Activated T-cell treated with anti-CD3 and anti-CD28 coated beads for 4 hours (primary cell): ENCODE measurements at places on chromosomes 13 and 19.
A peak's percentile ranks its signal among the peaks of the same experiment; 100 is the strongest.

DNA sequence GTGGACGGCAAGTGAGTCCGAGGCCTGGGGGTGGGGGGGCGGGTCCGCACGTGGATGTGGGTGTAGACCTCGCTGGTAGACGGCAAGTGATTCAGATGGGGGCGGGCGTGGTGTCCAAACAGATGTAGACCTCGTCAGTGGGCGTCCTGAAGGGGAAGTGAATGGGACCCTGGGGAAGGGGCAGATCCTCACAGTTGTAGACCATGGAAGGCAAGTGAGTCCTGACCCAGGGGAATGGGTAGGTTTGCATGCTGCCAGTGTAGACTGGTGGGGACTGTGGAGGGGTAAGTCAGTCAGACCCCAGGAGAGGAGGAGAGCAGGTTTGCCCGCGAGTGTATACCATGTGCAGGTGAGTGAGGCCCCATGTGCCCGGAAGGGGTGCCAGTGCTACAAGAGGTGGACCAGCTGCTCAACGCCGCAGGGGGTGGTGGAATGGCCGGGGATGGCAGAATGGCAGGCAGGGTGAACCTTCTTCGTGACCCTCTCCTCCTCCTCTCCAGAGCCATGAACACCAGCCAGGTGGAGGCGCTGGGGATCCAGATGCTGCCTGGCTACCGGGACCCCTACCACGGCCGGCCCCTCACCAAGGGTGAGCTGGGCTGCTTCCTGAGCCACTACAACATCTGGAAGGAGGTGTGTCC, 22.1 kb downstream of the COLGALT1 start:
- no peak for DNase-seq

DNA sequence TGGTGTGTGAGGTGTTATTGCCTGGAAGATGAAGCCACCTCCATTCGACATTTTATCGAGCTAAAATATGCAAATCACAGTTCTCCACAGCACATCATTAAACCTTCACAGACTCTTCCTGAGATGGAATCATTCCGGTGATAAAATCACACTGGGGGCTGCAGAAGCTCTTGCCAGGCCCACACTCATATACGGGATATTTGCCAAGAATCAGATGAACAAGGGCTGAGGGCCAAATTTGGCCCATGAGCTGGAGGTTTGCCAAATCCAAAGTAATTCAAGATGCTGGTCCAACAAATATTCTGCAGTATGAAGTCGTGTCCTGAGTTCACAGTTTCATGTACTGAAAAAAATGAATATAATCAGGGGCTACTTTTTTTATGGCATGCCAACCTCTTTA, 16.7 kb upstream of the RXFP2 start:
- no peak for DNase-seq

DNA sequence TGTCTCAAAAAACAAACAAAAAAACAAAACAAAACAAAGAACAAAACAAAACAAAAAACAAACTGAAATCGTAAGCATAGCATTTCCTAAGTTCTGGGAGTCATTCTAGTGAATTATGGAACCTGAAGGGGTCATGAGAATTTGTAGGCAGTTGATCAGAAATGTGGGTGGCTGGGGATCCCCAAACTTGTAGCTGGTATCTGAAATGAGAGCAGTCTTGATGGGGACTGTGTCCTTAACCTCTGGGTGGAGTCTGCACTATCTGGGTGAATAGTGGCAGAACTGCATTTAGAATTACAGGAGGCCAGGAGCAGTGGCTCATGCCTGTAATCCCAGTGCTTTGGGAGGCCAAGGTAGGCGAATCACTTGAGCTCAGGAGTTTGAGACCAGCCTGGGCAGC, 6.1 kb downstream of the CLEC4G start:
- no peak for DNase-seq

- no peak for DNase-seq
These were observed 19.5 kb downstream of the CPT1C start for GRCh38 chr19:49710372-49710951.

DNA sequence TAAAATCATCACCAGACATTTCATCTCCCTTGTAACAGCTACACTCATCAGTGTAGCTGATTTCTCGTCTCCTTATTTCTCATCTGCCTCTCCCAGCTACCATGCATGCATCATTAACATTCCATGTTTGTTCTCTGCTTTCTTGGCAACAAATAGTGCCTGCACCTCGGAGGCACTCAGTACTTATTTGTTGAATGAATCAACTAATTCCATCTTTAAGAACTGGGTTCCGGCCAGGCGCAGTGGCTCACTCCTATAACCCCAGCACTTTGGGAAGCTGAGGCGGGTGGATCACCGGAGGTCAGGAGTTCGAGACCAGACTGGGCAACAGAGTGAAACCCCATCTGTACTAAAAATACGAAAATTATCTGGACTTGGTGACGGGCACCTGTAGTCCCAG, 63.9 kb upstream of the GTF3A start:
- DNase-seq, result no peak

- no peak for DNase-seq
These were observed 64.1 kb downstream of the CCNE1 start for GRCh38 chr19:29875931-29876330.

DNA sequence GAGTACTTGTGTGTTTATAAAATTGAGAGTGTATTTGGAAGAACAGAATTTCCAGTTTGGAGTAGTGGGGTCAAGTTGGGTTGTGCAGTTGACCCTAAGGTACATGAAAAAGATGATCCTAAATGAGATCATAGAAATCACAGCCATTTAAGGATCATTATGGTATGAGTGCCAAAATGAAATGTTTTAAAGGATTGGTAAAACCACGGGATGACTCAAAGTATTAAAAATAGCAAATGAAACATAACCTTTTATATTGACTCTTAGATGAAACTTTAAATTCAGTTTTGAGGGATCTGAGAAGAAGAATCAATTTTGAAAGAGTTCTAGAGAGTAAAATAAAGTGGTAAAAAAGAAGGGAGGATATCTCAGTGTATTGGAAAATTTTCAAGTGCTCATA, 773.8 kb downstream of the GPC5 start:
- DNase-seq, result no peak

DNA sequence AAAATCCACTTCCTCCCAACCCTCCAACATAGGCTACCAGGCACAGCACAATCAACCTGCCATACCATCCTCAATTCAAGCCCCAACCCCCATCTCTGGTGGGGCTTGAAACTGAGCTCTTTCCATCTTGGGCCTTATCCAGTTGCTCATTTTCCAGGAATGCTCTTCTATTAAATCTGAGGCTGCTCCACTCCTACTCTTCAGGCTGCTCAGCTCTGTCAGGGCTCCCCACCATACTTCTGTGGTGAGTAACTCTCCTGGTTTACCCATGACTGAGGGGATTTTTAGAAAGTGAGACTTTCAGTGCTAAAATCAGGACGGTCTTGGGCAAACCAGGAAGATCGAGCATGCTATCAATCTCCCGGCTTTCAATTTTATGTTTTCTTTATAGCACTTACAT, 512.8 kb downstream of the LMO7 start:
- DNase-seq, result no peak

DNA sequence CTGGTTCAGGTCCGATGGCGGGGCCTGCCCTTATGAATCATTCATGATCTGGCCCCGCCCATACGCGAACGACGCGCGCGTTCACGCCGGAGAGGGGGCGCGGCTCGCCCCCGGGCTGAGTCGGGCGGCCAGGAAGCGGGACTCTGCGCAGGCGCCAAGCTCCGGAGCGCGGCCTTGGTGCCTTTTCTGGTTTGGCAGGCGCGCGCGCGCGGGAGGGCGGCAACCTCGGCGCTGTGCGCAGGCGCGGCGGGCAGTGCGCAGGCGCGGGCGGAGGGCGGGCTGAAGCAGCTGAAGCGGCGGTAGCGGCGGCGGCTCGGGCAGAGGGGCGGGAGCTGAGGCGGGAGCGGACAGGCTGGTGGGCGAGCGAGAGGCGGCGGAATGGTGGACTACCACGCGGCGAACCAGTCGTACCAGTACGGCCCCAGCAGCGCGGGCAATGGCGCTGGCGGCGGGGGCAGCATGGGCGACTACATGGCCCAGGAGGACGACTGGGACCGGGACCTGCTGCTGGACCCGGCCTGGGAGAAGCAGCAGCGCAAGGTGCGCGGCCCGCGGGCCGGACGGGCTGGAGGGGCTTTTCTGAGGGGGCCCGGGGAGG, at the start of gene ACTN4:
Gene ACTN4 (plus strand): TSS at position 282 of the 598 bp plus-strand sequence. CDS start 97 bp downstream, at position 379.
- peak; percentile 100 for DNase-seq

- DNase-seq, result no peak
These were observed 521.0 kb downstream of the SUCLA2 start for GRCh38 chr13:47480121-47480520.

DNA sequence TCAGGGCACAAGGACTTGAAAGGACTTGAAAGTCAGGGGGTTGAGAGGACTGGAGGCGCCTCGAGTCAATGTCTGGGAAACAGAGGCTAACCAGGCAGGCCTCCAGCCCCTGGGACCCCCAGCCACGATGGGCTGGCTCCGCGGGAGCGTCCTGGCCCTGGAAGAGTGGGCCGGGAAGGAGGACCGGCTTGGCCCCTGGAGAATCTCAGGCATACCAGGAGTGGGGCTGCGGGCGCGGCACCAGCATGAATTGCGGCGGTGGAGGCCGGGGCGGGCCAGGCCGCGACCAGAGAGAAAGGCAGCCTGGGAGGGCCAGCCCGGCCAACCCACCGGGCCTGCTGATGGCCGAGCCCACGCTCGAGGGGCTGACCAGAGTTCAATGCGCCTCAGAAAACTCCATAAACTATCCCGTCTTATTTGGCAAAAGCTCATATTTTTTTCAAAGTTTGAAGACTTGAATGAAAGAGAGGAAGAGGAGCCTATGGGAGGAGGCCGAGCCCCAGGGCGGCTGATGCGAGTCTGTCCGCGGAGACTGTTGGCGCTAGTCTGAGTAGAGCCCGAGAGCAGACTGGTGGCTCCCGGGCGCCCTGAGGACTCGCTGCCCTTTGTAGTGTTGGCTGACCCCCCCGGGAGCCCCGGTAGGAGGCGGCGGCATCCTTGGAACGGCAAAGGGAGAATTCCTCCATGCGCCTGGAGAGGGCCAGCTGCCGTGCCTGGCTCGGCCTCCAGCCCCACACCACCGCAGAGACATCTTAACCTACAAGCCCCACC, 68.0 kb downstream of the MLLT1 start:
- DNase-seq, result no peak

DNA sequence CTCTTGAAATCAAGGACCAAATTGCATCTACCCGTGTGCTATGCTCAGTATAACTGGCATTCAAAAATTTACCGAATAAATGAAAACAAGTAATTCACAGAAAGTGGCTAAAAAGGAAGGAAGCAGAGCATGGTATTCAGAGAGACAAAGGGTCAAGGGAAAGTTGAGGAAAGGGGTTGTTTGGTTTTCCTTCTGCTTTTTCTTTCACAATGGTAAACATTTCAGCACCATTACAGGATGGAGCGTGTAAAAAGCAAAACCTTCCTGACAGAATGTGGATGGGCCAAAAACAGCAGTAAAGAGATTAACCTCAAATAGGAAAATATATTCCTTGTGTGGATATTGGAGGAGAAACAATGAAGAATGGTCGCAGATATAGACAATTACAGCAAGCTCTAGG, 14.8 kb downstream of the DIAPH3 start:
- no peak for DNase-seq

DNA sequence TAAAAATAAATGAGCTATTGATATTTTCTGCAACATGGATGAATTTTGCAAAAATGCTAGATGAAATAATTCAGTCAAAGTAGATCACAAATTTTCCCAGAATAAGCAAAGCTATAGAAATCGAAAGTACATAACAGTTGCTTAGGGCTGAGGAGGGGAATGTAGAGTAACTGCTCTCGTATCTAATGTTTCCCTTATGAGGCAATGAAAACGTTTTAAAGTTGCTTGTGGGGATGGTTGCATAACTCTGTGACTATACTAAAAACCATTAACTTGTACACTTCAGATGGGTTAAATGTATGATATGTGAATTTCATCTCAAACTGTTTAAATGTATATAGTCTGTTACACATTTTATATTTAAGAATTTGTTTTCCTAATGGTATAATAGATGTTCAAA, 231.7 kb downstream of the GGACT start:
- DNase-seq, result no peak

GRCh38 chr19:28020619-28021258, 1192.2 kb downstream of the UQCRFS1 start:
- DNase-seq, result no peak

DNA sequence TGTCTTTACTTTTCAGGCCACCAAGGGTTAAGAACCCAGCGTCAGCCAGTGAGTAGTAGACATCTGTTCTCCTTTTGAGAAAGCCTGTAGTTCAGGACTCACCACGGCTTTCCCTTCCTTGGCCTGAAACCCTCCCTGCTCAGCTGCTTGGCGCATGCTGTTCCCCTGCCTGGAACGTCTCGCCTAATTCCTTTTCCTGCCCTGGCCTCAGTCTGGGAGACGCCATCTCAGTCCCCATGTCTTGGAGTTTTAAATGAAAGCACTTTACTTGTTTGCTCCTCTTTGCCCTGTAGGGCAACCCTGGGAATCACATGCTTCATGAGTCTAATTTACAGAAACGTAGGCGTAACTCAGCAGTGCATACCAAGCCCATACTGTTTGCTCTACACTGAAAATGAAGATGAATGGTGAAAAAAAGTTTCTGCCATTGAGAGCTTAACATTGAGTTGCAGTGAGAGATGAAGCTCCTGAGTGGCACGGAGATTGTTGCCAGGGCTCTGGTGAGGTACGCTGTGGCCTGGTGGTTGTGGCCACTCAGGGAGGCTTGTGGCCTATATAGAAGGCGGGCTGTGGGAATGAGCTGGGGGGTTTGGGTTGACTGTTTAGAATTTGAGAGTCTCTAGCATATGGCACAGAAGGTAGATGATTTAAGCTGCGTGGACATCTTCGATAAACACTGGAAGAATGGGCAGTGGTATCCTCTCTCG, 52.8 kb downstream of the GATAD2A start:
- no peak for DNase-seq

GRCh38 chr19:30156646-30157045, 214.6 kb downstream of the URI1 start:
- DNase-seq, result no peak

- DNase-seq, result no peak
These were observed 53.9 kb upstream of the CEACAM21 start for GRCh38 chr19:41521931-41522555.

DNA sequence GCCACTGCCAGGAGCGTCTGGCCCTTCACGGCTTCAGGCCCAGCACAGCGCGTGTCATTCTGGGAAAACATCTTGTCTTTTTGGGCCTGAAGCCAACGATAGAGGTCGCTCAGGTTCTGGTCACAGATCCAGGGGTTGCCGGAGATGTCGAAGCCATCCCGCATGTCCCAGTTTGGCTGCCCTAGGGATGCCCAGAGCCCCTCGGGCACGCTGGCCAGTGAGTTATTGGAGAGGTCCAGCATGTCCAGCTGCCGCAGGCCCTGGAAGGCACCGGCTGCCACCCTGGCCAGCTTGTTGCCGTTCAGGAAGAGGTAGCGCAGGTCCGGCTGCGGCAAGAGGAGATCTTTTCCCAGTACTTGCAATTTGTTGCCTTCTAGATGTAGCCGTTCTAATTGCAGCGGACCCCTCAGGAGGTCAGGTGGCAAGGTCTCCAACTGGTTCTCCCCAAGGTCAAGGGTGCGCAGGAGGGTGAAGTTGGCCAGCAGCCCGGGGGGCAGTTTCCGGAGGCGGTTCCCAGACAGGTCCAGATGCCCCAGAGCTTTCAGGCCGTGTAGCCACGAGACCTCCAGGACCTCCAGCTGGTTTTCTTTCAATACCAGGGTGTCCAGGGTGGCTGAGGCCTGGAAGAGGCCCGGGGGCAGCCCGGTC, 1.8 kb downstream of the LRG1 start:
- DNase-seq, result no peak
